Esophagus mucosa (tissue), 1 donor: ENCODE measurements at places on chromosomes 2 and 18.
A peak's percentile ranks its signal among the peaks of the same experiment; 100 is the strongest.

GRCh38 chr2:151306621-151307020 lies 17.2 kb upstream of the NMI start:
- ATAC-seq, result no peak

GRCh38 chr2:120934574-120935338 lies 199.1 kb downstream of the GLI2 start:
- peak; percentile 90 for ATAC-seq

DNA sequence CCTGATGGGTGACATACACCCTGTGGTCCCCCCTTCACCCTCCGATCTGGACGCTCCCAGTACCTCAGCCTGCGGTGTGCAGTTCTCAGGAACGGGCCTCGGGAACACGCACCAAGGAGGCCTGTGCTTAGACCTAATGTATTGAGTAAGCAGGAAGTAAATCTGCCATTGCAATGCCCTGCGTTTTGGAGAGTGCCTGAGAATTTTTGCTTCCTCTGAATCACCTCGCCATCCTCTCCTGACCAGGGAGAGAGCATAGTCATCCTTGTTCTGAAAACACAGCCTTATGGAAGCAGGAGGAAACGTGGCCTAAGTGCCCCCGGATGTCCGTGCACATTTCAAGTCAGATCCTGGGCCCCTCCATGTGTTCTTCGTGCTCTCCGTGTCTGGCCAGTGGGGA lies 272.2 kb downstream of the NDUFA10 start:
- ATAC-seq, result no peak

GRCh38 chr2:151762694-151763093 lies 28.4 kb upstream of the NEB start:
- ATAC-seq, result no peak

GRCh38 chr2:98769784-98770183 lies 38.9 kb upstream of the MGAT4A start:
- peak; percentile 58 for ATAC-seq

- ATAC-seq, result no peak
These were observed 634 bp downstream of the CREB1 start for GRCh38 chr2:207530160-207531031.

GRCh38 chr2:206863196-206863595 lies 76.1 kb upstream of the CPO start:
- no peak for ATAC-seq

DNA sequence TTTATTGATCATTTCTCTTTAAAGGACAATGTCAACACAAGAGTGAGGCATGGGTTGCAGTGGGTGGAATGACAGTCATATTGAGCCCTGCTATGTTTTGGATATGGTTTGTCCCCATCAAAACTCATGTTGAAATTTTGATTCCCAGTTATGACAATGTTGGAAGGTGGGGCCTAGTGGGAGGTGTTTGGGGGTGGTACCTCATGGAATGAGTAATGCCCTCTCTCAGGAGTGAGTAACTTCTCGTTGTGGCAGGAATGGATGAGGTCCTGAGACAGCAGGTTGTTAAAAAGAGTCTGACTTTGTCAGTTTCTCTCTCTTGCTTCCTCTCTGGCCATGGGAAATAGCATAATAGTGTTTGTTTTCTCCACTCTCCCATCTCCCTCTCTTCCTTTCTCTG lies 345.3 kb downstream of the DCC start:
- no peak for ATAC-seq

DNA sequence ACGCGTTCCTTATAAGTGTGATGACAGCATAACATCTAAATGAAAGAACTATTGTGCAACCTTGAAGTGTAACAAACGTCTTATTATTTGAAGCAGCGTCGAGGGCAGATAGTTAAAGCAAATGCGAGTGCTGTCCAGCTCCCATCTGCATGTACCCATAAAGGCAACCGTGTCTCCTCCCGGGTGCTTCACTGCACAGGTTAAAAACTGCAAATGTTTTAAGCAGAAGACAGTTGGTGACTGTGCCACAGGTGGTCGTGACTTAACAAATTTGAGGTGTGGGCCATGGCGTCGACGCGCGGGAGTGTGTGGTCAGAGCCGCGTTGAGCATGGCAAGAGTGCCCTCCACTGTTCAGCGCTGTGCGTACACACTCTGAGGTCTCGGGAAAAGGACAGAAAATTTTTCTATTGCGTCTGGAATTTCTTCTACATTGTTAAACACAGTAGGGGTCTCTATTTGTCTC lies 6.4 kb downstream of the SALL3 start:
- peak; percentile 54 for ATAC-seq

DNA sequence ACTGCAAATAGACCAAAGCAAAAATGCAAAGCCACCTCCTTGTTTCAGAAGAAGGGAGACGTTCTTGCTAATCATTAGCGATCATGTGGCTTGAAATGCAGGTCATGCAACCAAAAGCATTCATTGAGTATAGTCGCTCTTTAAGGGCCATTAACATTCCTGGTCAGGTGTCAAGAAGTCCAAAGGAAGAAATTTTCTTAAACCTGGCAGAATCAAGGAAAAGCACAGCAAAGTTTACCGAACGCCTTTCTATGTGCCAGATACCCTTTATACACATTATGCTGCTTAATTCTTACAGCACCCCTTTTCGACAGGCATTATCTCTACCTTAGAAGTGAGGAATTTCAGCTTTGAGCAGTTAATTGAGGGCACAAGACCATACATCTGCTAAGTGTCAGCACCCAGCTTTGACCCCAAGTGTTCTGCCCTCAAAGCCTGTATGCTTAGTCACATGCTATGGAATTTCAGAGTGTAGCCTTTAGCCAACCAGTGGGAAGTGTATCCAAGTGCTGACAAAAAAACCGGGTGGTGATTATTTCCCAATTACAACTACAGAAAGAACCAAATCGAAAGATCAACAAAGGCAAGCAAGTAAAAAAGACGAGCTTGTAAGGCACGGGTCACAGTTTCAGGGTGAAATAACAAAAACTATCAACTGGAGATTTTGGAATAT lies 70.8 kb downstream of the EPHA4 start:
- no peak for ATAC-seq

GRCh38 chr2:179579800-179580199 lies 281.6 kb downstream of the ZNF385B start:
- no peak for ATAC-seq

GRCh38 chr2:239781454-239781853 lies 243.7 kb downstream of the NDUFA10 start:
- no peak for ATAC-seq

DNA sequence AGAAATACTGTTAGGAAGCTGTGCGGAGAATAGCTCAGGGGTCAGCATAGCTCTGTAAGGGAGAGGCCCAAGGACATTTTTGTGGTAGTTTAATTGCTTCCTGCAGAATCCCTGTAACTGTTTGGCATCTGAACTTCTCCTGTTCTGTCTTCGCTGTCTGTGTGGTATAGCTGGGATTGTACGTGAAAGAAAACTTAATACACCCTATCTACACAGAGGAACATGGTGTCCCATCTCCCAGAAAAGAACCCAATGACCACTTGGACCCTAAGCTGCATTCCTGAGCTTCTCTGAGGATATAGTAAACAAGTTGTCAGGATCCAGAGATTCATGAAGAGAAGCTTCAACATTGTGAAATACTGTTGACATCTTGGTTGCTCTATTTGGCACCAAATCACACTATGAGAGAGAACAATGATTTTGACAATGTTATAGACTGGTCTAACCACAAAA lies 81.3 kb downstream of the CDC42EP3 start:
- ATAC-seq, result no peak

GRCh38 chr18:42392416-42392815 lies 437.4 kb downstream of the PIK3C3 start:
- no peak for ATAC-seq

- no peak for ATAC-seq
These were observed 96.2 kb downstream of the FTCDNL1 start for GRCh38 chr2:199754766-199755165.

- no peak for ATAC-seq
These were observed 74.0 kb downstream of the UNC80 start for GRCh38 chr2:209845666-209846065.

DNA sequence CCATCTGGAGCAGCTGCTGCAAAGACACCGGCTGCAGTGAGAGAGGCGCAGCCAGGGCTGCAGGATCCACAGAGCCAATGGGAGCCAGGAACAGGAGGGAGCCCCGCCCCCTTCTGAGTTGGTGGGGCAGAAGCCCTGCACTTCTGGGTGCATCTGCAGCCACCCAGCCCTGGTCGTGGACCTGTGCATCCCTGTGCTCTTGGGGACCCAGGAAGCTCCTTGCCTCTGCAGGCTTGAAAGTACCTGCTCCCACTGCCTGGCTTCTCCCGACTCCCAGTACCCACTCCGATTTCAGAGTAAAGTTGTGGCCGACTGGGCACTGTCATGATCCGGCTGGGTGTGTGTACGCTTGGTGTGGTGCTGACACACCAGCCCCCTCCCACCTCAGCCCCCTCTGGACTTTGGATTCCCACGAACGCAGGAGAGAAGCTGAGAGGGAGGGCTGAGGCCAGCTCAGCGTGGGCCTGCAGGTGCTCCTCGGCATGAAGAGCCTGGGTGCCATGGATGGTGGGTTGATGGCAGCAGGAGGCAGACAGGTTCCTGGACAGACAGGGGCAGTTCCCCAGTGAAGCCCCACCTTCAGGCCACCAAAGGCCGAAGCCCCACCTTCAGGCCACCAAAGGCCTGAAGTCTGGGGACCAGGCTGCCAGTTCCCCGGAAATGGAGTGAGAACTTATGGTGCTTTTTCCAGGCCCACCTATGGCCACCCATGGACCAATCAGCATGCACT lies 34.9 kb downstream of the LRRTM4 start:
- no peak for ATAC-seq

- ATAC-seq, result peak; percentile 53
These were observed 232.8 kb downstream of the MBD5 start for GRCh38 chr2:148253685-148254084.

- ATAC-seq, result no peak
These were observed 441.8 kb downstream of the SPAG16 start for GRCh38 chr2:213726101-213726500.

- ATAC-seq, result no peak
These were observed 28.1 kb upstream of the THOC1 start for GRCh38 chr18:295756-296490.

DNA sequence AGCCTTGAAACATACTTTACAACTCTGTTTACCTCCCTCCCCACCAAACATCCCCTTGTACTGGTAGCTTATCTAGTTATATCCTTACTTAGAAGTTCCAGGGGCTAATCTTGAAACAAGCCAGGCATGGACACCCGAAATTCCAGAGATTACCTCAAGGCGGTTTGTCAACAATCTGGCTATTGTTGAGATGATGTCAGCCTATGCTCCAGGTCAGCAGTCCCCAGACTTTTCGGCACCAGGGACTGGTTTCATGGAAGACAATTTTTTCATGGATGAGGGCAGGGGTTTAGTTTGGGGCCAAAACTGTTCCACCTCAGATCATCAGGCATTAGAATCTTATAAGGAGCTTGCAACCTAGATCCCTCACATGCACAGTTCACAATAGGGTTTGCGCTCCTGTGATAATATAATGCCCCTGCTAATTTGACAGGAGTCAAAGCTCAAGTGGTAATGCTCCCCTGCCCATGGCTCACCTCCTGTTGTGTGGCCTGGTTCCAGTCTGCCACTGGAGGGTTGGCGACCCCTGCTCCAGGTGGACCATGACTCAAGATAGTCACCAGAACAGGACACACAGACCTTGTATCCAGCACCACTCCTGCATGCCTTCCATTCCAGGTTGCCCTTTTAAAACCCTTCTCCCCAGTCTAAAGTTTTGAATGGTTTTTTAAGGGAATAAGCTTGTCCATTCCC lies 171.2 kb downstream of the SPAG16 start:
- no peak for ATAC-seq

DNA sequence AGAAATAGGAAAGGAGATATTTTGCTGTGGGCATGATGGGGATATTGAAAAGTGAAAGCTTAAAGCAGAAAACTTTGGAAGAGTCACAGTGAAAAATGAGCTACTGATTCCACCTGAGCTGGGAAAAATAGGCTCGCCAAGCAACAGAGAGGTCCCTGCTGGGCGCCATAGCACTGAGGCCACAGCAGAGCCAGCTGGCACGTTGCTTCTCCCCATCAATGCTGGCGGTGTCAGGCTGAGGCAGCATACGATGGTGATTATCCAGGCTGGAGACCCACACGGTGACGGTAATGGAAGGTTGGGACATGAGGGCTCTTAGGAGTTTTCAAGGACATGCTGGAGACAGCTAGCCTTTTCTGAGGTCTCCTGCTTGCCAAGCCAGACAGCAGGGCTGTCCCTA lies 25.8 kb upstream of the DTNB start:
- ATAC-seq, result no peak

- ATAC-seq, result peak; percentile 44
These were observed 48.4 kb downstream of the TANK start for GRCh38 chr2:161208527-161209139.

GRCh38 chr18:75521816-75522215 lies 94.3 kb upstream of the SMIM21 start:
- ATAC-seq, result no peak

GRCh38 chr2:177313162-177313781 lies 48.7 kb upstream of the NFE2L2 start:
- no peak for ATAC-seq

DNA sequence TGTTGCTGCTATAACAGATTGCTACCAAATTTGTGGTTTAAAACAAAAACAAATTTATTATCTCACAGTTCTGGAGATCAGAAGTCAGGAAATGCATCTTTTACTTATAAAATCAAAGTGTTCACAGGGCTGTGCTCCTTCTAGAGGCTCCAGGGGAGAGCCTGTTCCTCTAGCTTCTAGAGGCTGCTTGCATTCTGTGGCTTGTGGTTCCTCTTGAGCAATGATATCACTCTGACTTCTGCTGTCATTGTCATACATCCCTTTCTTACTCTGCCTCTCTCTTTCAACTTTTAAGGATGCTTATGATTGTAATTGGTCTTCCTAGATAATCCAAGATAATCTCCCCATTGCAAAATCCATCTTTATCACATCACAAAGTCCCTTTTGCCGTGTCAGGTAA lies 6.1 kb upstream of the DCC start:
- no peak for ATAC-seq

- no peak for ATAC-seq
These were observed 61.9 kb upstream of the PXDN start for GRCh38 chr2:1806254-1806653.

DNA sequence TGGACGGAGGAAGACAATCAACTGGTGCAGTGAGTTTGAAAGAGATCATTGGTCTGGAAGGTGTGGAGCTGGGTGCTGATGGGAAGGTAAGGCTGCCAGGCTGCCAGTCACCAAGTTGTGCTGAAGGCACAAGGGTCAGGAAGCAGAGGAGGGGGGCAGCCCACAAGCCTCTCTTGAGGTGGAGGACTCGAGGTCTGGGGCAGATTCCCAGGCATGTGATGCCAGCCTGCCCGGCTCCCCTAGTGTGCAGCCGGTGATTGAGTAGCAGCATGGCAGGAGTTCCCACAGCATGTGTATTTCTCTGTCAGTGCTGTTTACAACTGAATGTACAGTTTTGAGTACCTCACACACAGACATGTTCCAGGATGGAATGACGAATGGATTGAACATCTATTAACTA lies 99.3 kb downstream of the CABLES1 start:
- no peak for ATAC-seq

DNA sequence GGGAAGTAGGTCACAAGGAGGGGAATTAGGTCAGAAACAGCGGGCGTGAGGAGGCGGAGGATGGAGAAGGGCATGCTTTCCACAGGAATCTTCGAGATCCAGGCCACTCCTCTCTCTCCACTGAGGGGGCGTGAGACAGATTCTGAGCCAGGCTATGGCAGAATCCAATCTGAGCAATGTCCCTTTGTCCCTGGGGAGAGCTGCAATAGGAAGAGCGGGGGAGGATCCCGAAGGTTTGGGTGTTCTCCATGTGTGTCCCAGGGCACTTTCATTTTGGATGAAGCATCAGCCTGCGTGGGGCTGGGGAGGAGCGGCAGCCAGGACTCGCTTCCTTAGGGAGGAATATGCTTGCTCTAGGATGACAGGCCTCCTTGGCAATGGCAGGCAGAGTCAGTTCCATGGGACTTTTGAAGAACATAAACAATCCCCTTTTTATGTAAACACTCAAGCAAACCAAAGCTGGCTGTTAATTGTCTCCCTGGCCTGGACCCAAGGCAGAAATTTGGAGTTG lies 84.0 kb downstream of the LIPG start:
- no peak for ATAC-seq
